ENCODE measurements at places on chromosomes 12 and 14.

DNA sequence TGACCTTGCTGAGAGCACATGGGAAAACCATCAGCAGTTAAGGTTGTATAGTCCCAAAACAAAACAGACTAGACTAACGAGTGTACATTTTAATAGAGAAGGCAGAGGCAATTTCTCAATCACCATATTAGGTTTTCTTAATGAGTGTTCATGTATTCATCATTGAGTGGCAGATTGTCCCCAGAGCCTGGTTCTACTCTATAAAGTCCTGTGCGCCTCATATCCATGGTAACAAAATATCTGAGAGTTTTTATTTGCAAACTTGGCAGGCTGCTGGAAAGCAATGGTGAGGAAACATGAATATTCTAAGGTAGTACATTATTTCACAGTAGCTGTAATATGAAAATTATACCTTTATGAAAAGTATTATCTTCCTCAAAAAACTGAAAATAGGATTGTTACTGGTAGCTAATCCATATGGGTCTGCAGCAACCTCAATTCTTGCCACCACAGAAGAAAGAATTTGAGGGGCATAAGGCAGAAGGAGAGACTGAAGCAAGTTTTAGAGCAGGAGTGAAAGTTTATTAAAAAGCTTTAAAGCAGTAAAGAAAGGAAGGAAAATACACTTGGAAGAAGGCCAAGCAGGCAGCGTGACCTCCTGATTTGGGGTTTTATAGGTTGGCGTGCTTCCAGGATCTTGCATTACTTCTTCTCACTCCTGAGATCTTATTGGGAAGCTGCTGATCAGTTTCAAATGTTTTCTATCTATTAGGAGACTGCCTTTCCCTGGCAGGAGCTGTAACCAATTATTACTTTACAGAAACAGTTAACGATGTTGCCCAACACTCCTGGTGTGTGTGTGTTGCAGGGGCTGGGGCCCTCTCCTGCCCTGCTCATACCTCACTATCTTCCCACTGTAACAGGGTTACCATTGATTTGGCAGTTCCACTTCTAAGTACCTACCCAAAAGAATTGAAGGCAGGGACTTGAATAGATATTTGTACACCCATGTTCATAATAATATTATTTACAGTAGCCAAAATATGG is 154.0 kb upstream of the NUDT4 start:
- peak; percentile 61 for DNase-seq

DNA sequence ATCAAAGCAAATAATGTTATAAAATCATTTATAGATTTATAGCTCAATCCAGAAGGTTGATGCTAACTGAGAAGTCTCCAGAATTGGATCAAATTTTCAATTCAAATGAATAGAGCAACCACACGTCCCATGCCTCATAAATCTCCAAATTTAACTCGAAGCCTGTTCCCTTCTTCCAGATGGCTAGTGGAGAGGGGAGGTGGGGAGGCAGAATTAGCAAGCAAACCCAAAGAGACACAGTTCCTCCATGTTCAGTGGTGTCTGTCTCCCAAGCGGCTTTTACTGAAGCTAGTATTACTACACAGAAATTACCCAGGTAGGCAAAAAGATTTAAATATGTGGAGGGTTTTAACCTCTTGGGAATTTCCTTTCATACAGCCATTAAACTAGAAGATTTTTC is 65.8 kb downstream of the DUSP6 start:
- no peak for DNase-seq

DNA sequence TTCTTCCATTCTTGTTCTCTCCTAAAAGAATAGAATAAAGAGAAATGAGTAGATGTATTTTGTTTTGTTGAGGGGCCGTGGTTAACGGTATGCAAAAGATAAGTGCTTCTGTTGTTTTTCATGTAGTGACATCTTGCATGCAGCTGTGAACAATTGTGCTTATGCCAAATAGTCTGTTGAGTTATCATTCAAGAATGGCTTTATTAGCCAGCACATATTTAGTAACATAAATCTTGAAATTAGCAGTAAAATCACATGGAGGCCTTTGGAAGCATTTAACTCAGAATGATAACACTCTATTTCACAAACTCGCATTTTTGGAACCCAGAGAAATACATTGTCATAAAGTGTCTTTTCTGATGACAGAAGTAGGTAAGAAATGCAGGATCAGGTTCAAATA is 1772.0 kb upstream of the FLRT2 start:
- DNase-seq = no peak

DNA sequence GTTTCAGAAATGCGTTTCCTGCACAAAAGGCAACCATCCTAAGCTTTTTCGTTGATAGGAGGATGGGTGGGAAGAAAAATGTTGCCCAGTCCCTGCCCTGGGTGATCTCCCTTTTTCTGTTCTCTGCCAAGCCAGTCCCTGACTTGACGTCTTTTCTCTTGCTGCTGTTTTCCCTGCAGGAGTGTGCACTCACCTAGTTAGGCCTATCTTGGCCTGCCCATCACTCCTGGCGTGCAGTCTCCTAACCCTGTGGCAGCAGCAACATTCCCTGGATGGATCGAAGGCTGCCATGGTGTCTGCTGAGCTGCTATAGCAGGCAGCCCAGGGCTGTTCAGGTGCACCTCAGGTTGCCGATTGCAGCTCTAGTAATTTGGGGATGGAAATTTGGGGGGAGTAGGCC is 1.2 kb downstream of the UNC119B start:
- no peak for DNase-seq

DNA sequence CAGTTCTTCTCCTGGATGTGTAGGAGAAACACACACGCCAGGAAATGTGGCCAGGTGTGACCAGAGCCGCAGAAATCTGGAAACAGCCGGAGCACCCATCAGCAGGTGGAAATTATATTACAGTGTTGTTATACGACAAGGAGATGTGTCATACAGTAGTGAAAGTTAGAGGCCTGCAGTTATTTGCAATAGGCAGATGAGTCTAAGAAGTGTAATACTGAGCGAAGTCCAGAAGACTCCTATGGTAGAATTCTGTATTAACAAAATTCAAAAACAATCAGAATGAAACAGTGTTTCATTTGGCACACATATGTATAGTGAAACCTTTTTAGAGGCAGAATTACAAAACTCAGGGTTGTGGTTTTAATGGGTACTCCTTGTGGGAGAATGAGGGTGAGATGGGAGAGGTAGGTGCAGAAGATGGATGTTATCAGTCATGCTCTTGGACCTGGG is 39.3 kb upstream of the AMN start:
- no peak for DNase-seq

GRCh38 chr12:23504043-23504442 is 445.4 kb downstream of the SOX5 start:
- no peak for DNase-seq

- no peak for DNase-seq
Observed at GRCh38 chr14:61481701-61482100, 160.3 kb downstream of the PRKCH start.

DNA sequence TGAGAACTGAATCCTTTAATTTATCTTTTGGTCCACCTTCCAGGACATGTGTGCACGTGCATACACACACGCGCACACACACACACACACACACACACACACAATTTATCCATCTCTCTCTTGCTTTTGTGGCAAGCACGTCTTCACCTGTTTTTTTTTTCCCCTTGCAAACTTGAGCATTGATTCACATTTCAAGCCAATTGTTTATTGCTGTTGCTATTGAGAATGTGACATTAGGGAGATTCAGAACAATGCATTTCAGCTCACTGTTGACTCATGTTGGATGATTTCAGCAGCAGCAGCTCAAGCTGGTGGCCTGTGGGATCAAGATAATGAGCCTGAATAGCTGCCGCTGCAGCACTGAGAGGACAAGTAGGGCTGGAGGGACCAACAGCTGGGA is 128.9 kb downstream of the SNAPC1 start:
- no peak for DNase-seq

GRCh38 chr12:11840366-11840765 is 190.9 kb downstream of the ETV6 start:
- DNase-seq = no peak

- no peak for DNase-seq
Observed at GRCh38 chr14:53824061-53824460, 132.6 kb downstream of the BMP4 start.

GRCh38 chr12:4044101-4044500 is 170.9 kb upstream of the PARP11 start:
- no peak for DNase-seq

- no peak for DNase-seq
Observed at GRCh38 chr12:120630104-120630892, 10.1 kb upstream of the CABP1 start.

DNA sequence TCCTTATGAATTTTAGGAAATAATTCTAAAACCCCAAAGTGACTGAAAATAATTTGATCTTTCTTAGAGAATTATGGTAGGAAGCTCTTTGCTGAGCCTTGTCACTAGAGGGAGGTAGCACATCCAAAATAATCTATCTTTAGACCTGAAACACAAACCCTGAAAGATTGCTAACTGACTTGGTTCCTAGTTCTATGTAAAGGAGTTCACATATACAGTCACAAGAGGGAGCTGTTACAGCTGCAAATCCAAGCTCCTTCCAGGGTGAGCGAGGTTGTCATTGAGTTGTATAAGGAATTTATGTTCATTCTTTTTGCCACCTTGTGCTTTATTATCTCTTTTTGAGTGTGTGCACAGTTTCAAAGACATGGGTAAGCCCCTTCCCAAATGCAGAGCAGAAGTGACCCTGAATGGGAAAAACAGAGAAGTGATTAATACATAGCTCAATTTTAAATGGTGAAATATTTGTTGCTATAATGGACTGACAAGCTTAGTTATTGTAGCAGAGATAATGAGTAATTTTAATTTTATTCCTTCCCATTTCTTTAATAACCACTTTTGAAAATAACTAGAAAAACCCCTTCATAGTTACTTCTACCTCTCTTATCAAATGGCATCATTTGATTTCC is 387.9 kb downstream of the DAD1 start:
- no peak for DNase-seq

DNA sequence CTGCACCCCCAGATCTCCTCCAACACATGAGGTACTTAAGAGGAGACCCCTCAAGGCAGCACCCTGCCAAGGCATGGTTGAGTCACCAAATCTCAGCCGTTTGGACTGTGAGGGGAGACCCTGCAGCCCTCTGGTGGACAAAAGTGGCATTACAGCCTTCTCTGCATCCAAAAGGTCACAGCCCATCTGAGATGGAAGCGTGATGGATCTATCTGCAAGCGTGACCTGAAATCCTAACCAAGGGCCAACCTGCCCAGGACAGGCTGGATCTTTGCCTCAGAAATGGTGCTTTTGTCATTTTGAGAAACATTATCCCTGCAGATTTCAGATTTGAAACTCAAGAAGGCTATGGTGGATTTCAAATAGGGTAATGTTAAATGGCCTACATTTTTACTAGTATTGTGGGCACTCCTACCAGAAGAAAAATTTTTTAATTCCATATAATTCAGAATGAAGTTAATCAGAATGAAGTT is 23.7 kb upstream of the DHRS4 start:
- peak; percentile 96 for DNase-seq

- DNase-seq = no peak
Observed at GRCh38 chr12:122399254-122399591, 23.2 kb downstream of the CLIP1 start.

DNA sequence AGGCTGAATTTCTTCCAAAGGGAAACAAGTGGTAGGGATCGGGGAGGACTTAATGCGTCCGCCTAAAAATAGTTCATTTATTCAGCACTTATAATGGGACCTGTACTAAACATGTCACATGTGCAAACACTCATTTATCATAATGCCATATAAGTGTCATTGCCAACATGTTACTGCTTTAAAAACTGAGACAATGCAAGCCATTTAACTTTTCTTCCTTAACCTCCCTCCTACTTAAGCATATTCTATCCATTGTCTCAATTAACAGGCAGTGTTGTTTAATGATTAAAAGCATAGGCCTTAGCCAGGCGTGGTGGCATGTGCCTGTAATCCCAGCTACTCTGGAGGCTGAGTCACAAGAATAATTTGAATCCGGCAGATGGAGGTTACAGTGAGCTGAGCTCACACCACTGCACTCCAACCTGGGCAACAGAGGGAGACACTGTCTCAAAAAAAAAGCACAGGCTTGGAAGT is 13.5 kb upstream of the SCFD1 start:
- no peak for DNase-seq

- DNase-seq = no peak
Observed at GRCh38 chr14:92890830-92891588, 31.9 kb upstream of the CHGA start.

- no peak for DNase-seq
Observed at GRCh38 chr14:86973177-86973576, 1019.8 kb downstream of the GALC start.

GRCh38 chr12:89134213-89134770 is 218.0 kb downstream of the DUSP6 start:
- no peak for DNase-seq

DNA sequence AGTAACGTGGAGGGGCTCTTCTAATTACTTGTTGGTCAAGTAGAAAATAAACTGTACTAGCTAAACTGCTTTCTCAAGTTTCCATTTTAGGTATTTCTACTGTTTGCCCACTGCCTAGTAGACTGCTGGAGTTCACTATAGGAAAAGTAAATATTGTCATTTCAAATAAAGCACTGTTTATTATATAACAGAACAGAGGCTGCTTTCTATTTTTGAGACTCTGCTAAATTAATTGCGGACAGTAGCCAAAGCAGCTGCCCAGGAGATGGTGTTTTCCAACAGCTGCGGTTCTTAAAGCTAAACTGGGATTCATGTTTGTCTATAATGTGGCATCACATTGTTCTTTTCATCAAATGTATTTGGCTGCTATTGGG is 15.9 kb upstream of the SIX1 start:
- DNase-seq = no peak
